Vagina (tissue), 2 donors: ENCODE measurements at places on chromosomes 1 and 21.
A peak's percentile ranks its signal among the peaks of the same experiment; 100 is the strongest.

DNA sequence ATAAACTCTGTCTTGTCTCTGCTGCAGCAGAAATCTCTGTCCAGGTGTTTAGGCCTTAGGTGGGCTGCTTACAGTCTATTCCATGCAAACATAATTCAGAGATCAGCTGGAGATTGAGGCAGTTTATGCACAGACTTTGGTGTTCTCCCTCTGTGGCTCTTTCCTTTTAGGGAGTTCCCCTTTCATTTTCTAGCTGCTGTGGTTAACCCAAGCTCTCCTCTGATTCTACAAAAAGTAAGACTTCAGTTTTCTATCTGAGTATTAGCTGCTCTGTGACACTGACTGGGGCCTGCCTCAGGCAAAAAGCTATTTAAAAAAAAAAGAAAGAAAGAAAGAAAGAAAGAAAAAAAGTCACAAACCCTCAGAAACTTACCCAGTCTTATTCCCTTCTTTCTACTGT, 211.1 kb downstream of the CAMTA1 start:
- no peak for DNase-seq

DNA sequence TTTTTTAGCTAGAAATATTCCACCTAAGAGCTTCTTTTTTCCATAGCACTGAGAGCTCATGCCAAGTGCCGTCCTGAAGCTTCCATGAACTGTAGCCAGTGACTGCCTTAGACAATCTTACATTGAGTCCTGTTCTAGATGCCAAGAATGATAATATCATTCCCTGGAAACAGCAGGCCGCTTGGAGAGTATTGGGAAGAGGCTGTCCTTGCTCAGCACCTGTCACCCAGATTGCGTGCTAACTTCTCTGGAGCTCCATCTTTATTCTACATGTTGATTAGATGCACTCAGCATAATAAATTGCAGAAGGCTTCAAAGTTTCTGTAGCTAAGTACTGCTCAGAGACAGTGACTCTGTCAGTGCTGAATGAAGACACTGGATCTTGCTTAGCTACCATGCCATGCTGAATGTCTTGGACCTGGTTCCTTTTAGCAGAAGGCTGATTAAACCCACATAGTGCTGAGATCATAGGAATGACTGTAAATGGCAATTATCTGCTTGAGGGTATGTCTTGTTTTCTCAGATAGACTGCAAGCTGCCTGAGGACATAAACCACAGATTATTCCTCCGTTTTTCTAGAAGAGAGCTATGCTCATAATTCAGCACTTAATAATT, 83.1 kb upstream of the IRF2BP2 start:
- no peak for DNase-seq

DNA sequence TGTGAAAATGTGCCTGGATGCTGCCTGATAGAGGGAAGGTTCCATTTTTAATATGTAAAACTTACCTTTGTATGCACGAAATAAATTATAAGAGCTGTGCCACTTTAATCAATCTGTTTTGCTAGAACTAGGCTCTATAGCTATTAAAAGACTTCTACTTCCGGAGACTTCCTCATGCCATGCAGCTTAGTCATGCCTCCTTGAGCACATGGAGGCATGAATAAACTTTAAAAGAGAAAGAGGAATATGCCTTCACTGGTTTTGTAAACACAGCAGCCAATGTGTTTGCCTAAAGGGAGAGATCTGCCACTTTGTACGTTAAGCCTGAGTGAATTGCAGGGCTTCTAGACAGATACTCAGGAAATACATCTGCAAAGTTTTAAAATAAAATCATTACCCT, 604.6 kb downstream of the LRRIQ3 start:
- no peak for DNase-seq

DNA sequence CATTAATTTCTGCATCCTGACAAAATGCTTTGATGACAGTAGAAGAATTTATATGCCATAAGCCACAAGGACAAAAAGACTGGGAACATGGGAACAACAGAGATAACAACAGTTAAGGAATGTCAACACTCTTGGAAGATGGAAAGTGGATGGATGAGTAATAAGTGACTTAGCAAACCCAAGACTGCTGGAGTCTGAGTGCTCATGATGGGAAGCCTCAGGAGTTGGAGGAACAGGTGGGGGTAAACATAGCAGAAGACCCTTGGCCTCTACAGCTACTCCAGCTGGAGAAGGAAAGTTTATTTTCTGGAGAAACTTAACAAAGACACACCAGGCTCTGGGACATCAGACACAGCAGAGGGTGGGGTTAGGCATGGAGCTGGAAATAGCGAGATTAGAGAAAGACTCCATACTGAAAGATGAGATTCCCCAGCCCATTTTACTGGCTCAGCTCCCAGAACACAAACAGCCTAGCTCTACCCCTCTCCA, 13.6 kb downstream of the G0S2 start:
- no peak for DNase-seq

- DNase-seq, result no peak
Observed at GRCh38 chr1:184665360-184665759, 89.3 kb downstream of the EDEM3 start.

- DNase-seq, result no peak
Observed at GRCh38 chr1:63693944-63694571, 79.8 kb upstream of the ROR1 start.

- DNase-seq, result no peak
Observed at GRCh38 chr21:41730367-41730765, 36.5 kb downstream of the RIPK4 start.

GRCh38 chr1:227562933-227563323, 428 bp upstream of the ZNF678 start:
- DNase-seq, result no peak

GRCh38 chr1:51520700-51521248, 1.7 kb upstream of the EPS15 start:
- DNase-seq, result no peak

DNA sequence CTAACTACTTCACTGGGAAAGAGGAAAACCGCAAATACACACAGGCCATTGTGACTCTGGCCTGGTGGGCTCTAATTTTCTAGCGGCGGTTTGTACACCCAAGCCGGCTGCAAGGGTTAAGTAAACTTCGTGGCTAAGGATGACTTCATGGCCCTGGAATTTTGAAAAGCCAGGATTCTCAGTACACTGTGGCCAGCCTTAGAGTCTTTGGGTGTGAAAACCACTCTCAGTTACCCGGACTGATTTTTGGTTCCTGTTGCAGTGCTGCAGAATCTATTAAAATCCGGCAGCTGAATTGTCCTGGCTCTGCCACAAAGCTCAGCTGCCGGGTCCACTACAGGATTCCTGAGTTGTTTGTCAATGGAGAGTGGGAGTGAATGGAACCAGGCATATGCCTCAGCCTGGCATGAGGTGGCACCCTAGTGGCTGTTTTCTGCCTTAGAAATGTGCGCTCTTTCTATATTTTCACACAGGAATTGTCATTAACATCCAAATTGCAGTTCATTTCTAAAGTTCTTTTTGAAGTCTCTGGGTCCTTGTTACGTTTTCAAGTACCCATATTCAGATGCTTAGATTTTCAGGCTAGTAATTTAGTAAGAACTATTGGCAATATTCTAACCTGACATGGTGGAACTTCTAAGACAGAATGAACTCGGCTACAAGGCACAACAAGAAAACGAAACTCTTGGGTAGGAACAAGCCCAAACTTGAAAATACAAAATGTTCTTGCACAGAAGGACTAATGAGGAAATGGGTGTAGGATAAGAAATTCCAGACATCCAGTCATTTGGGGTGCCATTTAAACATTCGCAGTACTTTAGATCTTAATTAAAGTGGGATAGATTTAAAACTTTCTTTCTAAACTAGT, 255.9 kb downstream of the NFIA start:
- no peak for DNase-seq

- DNase-seq, result no peak
Observed at GRCh38 chr1:240539769-240540414, 72.1 kb downstream of the GREM2 start.

GRCh38 chr1:119081267-119081666, 59.2 kb downstream of the WARS2 start:
- DNase-seq, result no peak

GRCh38 chr1:161790587-161791317, 24.6 kb downstream of the ATF6 start:
- DNase-seq, result no peak

GRCh38 chr1:119631086-119631432, 17.0 kb downstream of the ZNF697 start:
- no peak for DNase-seq

- DNase-seq, result no peak
Observed at GRCh38 chr1:161225178-161225533, 704 bp upstream of the TOMM40L start.

GRCh38 chr1:112445596-112445995, 49.6 kb downstream of the CTTNBP2NL start:
- DNase-seq, result no peak

DNA sequence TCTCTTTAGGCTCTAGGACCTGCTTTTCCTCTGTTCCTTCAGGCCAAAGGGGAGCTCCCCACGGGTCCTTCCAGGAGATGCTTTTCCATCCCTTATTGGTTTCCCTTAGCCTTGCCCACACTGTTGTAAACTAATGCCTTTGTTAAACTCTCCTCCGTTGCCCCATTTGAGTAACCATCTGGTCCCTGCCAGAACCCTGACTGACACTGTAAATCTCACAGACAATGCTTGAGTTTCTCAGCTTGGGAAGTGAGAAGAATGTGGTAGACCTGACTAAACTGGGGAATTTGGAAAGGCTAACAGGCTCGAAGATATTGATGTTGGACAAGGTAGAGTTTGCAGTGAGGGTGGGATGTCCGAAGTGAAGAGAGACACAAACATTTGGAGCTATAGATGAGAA, 11.4 kb downstream of the AKNAD1 start:
- no peak for DNase-seq

DNA sequence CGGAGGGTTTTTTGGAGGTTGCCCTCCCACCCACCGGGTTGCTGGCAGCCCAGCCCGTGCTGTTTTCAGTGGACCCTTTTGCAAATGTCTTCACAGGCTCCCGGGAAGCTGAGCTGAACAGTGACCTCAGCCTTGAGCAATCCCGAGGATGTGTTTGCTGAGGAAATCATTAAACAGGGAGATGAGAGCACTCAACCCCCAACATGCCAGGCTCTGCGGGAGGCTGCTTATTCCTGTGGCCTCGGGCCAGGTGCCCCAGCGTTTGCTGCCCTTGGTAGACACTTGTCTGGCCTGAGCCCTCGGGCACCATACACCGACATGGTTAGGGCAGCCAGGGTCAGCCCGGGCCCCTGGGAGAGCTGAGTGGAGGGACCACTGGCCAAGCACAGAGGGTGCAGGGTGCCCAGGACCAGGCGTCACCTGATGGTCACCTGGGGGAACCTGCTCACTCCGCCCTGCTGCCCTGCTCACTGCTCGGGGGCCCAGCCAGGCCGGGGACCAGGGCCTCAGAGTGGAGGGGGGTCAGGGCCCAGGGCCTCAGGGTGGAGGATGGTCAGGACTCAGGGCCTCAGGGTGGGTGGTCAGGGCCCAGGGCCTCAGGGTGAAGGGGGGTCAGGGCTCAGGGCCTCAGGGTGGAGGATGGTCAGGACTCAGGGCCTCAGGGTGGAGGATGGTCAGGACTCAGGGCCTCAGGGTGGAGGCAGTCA, 42.5 kb upstream of the POFUT2 start:
- DNase-seq, result no peak

GRCh38 chr1:167500283-167500860, 18.0 kb downstream of the CD247 start:
- DNase-seq, result peak; percentile 5

- no peak for DNase-seq
Observed at GRCh38 chr1:58135821-58136321, 410.7 kb downstream of the OMA1 start.

- no peak for DNase-seq
Observed at GRCh38 chr1:60942291-60942690, 140.1 kb upstream of the NFIA start.

GRCh38 chr1:17233675-17234320, 15.1 kb upstream of the PADI3 start:
- no peak for DNase-seq
